Cerebellar nuclear complex (tissue), 1 donor: ENCODE measurements at places on chromosomes 2 and 18.

DNA sequence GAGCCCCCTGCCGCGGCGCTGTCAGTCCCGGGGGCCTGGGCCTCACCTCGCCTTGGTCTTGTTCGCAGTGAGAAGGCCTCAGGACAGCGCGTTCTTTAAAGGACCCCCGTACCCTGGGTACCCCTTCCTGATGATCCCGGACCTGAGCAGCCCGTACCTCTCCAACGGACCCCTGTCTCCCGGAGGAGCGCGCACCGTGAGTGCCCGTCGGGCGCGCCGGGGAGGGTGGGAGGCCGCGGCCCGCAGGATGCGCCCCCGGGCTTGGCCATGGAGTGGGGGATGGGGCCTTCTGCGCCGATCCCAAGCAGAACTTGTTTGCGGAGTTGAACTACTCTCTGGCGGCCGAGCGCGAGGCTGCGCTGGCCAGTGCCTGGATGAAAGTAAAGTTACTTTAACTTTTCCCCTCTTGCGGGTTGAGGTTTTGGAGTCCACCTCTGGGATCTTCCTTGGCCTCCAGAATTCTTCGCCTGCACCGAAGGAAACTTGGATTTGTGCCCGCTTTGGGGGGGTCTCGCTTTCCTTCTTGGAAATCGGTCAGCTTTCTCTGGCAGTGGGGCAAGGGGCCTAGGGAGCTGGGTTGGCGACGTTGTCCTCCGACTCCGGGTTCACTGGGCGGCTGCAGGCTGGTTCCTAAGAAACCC, 1.2 kb downstream of the TCF7L1 start:
- DNase-seq = no peak

- DNase-seq = no peak
These were observed 8.9 kb downstream of the GTF3C2 start for GRCh38 chr2:27347641-27348040.

DNA sequence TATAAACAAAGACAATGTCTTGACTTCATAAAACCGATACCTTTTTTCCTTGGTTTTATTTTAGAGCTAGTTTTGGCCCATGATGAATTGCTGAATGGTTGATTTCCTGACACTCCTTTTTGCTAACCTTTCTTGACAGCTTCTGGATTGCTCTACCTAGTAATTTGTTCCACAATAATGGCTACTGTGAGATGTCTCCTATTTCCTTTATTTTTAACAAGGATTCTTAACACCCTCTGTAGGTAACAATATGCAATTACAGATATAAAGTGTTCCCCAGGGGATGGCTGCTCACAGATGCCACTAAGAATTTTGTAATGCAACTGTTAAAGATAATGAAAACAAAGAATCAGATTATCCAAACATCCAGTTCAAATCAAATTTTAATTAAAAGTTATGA, 100.8 kb upstream of the ATP5MC3 start:
- peak; percentile 82 for DNase-seq

GRCh38 chr2:54597153-54597848, 126.2 kb upstream of the EML6 start:
- DNase-seq = peak; percentile 81

GRCh38 chr2:174752403-174753037, 11.8 kb downstream of the CHRNA1 start:
- no peak for DNase-seq
